Common myeloid progenitor, CD34-positive (primary cell): ENCODE measurements at places on chromosomes 7 and 10.
A peak's percentile ranks its signal among the peaks of the same experiment; 100 is the strongest.

- DNase-seq: no peak
These were observed 40.0 kb downstream of the ZCCHC24 start for GRCh38 chr10:79405221-79405994.

DNA sequence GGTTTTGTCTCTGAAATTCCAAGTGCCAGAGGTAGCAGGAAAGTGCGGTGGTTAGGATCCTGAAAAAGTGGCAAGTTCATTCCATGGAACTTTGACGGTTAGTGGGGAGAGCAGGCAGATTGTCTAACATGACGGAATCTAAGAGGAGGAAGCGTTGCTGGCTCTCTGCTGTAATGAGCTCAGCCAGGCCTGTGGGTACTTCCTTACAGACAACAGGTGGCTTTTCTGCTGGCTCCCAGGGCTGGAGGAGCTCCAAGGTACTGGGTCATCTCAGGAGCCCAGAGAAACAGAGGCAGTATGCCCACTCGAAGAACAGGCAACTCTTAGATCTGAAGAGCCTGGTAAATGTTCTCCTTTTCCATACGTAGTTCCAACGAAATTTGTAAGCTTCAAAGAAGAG is 3.1 kb upstream of the AIFM2 start:
- DNase-seq: no peak

GRCh38 chr10:127690176-127690835 is 46.7 kb upstream of the FOXI2 start:
- no peak for DNase-seq

DNA sequence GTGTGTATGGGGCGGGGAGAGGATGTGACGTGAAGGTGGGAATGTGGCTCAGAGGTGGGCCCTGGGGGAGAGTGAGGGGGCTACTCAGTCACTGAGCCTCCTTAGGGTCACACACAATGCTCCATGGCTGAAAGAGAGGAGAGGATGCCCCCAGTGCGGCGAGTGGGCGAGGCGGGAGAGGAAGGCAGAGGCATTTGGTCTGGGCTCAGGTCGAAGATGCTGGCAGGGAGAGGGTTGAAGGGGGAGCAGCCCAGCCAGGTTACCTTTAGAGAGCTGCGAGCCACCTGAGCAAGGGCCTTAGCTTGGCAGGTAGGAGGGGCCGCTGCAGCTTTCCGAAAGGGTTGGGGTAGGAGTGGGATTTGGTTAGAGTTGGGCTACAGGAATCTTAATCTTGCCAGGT is 4.7 kb upstream of the LOXL4 start:
- DNase-seq: no peak

DNA sequence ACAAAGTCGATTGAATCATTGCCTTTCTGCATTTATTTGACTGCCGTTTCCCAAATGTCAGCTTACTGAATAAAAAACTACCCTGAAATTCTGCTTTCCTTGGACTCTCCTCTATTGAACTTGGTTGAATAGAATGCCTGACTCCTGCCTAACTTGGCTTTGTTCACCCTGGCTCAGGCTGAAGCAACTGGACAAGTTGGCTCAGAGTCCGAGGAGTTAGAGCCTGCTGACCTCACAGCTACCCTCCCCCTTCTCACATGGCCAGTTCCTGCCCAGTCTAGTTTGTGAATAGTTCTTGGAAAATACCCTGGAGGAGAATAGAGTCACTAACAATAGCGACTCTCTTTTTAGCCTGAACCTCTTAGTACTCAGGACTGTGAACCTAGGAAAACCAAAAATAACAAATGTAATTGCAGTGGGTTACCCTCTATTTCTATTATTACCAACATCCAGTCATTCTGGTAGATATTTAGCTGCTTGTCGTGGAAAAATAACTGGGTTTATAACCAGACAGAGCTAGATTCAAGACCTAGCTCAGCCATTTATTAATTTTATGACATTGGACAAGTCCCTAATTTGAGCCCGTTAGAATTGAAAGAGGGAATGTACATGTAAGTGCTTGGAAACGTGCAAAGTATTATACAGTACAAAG is 17.3 kb upstream of the NRBF2 start:
- no peak for DNase-seq

DNA sequence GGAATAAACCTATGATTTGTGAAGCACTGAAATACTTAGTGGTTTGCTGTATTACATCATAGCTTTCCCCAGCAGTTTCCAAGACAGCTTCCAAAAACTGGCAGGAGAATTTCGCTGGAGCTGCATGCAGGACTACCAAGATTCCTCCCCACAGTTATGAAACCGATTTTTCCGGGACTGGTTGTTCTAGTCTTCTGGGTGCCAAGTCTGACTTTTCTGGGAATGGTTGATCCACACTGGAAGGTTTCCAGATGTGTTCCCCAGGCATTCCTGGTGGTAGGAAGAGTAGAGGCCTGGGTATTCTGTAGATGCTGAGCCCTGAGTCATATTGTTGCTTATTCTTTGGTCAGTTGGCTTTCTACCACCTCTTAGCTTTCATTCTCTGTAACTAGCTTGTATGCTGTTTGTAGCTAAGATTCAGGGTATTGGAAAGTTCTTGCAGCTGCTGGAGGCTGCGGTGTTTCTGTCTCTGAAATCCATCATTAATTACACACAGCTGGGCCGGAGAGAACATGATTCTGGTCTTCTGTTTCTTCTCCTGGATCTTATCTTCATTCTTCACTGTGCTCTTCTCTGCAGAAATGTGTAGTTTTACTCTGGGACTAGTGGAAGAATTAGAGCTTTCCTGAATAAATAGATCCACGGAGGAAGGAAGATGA is 6.3 kb downstream of the ABCC2 start:
- DNase-seq: no peak

GRCh38 chr10:23190872-23191763 is 994 bp upstream of the PTF1A start:
- DNase-seq: peak; percentile 13

- DNase-seq: no peak
These were observed 184.3 kb upstream of the CTBP2 start for GRCh38 chr10:125344573-125345171.

GRCh38 chr10:79298403-79299244 is 48.6 kb upstream of the PPIF start:
- DNase-seq: peak; percentile 52

DNA sequence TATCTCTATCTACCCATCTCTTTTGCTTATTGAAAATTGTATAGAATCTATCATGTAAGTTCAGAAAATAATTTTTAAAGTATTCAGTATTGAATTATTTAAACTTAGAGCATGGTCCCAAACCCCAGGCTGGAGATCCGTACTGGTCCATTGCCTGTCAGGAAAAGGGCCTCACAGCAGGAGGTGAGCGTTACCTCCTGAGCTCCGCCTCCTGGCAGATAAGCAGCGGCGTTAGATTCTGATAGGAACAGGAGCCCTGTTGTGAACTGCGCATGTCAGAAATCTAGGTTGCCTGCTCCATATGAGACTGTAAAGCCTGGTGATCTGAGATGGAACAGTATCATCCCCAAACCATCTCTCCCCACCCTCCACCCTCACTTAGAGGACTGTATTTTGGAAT is 266.0 kb upstream of the CNTNAP2 start:
- DNase-seq: no peak

DNA sequence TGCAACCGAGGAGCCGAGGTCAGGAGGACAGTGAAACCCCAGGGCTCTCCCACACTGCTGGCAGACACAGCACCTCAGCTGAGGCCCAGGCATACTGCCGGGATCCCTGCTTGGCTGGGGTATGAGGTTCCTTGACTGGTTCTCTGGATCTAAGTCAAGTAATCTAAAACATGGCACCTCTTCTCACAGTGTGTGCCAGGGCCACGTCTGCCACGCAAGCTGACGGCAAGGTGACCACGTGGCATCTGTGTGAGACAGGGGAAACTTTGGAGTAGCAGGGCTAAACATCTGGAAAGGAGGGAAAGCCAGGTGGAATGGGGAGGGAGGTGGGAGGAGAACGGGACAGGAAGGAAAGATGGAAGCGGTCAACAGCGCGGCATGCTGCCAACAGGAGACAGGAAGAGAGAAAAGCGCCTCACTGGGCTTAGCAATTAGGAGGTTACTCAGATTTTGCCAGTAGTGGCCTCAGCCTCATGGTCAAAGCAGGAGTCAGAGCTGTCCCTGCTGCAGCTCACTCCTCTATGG is 103.7 kb downstream of the CXCL12 start:
- no peak for DNase-seq

GRCh38 chr10:50551894-50552293 is 71.9 kb downstream of the SGMS1 start:
- DNase-seq: no peak

DNA sequence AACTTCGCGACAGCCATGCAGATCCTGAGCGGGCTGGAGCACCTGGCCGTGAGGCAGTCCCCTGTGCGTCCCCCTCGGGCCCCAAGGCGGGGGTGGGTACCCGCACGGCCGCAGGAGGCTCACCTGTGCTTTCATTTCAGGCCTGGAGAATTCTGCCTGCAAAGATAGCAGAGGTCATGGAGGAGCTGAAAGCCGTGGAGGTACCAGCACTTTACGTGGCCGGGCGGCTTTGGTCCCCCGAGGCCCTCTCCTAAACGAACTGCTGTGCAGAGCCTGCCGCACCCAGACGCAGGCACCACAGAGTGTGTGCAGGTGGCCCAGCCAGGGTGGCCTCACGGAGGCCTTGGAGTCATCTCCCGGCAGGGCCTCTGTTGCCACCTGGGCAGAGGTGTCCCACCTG is 11.1 kb upstream of the UTF1 start:
- no peak for DNase-seq

DNA sequence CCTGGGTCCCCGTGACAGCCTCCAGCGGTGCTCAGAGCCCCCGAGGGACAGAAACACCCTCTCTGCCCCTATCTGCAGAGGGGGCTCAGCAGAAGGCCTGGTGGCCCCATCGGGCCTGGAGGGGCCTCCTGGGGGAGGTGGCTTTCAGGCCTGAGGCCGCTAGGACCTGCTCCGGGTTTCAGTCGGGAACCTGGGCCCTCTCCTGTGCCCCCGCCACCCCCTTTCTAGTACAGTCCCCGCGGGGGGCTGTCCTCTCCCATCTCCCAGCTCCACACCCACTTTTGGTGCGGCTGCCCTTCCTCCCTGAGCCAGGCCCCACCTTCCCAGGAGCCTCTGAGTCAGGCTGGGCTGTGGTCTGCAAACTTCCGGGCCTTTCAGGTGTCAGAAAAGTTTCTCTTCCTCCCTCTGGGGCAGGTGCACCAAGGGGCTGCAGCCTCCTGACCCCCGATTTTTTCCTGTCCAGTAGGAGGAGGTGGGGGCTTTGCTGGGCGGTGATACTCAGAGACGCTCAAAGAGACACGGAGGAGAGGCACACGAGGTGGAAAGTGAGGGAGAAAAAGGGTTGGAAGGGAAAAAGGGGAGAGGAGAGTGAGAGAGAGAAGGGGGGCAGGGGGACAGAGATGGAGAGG is 692 bp downstream of the CARD11 start:
- peak; percentile 70 for DNase-seq

GRCh38 chr10:50882540-50882983 is 2.9 kb downstream of the A1CF start:
- DNase-seq: no peak
